ENCODE measurements at places on chromosomes 4 and X.
A peak's percentile ranks its signal among the peaks of the same experiment; 100 is the strongest.

DNA sequence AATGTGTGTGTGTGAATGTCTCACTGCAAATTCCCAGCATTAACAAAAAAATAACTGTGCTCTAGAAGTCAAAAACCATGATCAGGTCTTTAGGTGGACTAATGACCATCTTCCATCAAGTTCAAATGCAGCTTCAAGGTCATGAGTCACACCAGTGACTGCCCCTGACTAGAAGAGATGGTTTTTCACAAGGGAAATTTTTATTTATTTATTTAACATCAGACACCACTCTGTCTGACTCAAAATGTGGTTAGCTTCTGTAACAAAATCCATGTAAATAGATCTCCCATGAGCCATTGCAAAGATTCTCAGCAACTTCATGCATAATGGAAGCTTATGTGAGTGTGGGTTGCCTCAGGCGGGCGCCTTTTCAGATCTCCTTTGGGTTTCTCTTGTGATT, 219.2 kb downstream of the KIT start:
- DNase-seq = no peak

DNA sequence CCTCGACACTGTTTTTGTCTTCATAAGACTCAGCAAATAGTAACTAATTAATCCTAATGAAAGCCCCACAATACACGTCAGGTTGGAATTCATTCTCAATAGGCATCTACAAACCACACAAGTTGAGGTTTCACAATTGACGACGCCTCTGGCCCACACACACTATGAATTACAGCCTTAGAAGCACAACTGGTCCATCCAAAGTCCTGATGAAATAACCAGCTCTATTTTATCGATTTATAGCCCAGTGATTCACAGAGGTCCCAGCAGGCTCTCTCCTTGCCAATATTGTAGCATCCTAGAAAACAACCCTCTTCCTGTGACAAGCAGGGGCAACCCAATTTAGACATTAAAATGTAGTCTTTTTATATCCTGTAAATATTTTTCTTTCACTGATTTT, 112.1 kb downstream of the NR3C2 start:
- no peak for DNase-seq

DNA sequence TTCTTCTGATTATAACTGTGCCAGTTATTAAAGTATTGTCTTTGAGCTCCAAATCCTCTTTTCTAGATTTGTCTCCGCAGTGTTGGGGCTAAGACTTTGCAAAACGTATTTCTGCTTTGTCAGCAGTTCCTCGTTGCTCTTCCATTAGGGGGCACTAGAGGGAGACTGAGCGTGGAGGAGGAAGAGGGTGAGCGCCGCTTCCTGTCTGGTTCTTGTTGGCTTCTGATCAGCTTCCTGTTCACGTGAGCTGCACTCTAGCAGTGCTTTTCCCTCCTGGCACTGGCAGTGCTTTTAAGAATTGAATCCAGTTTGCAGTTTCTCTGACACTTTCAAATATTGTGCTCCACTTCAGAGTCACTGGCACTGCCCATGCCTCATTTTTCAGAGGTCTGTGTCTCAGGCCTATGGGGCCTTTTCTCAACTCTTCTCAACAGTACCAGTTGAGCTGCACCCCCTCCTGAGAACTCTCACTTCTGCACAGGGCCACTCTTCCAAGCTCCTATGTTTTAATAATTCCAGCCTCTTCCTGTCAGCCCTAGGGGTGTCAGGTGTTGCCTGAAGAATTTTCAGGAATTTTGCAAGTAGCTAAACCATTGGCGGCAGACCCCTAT, 54.4 kb upstream of the LCORL start:
- peak; percentile 73 for DNase-seq

DNA sequence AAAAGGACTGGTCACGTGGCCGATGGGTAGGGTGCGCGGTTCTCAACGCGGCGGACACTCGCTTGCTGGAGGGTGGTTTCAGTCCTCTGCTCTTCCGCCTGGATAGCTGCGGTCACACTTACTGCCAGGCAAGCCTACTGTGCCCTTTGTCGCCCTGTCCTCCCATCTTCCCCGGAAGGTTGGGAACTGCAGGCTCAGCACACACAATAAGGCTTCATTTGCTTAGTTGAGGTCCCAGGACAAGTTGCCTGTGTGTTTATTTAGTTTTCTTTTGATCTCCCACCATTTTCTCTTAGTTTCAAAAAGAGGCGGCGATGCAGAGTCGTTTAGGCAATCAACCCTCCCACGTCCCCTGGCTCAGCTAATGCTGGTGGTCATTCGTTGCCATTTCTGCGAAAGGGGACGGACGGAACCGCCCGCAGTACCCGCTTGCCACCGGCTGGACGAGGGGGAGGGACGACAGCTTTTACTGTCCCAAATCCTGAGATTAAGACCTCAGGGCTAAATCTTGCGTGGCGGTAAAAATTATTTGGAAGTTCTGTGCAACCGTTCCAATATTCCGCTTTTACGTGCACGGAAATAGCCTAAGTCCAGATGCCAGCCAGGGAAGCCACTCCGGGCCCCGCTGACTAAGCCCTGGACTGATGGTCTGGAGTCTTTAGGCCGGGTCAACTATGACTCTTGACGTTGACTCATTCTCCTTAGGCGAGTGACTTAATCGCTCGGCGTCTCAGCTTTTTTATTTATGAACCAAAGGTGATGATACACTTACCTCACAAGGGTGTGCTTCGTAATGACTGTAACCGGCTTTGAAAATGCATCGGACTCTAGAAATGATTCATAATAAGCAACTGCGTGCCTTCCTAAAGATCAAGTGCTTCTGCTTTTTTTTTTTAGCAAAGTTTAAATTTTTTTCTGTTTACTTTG, 671 bp upstream of the EIF4E start:
- DNase-seq = peak; percentile 50

GRCh38 chr4:71209161-71209560, 129.7 kb upstream of the SLC4A4 start:
- DNase-seq = no peak
